T-helper 17 cell (primary cell): ENCODE measurements at places on chromosomes 1 and 21. TPM values are rescaled to one million over a fixed set of nuclear protein-coding genes. Genes with fewer than 3 reads are reported as not detected.

DNA sequence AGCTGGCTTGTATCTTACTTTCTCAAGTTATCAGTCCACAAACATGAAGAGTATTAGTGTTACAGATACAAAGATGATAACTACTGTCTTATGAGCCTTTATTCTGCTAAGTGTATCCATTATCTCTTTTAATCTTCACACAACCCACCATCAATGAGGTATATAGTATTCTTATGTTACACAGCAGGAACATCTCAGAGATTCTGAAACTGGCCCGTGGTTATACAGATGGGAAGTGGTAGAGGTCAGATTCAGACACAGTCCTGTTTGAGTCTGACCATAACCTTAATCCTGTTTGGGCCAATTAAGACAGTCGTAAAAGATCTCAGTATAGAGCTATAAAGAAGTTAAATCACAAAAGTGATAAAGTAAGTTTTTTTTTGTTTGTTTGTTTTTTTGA lies 5.1 kb upstream of the TMEM269 start:
- no peak for DNase-seq

GRCh38 chr1:109241841-109242345 lies 7.4 kb upstream of the CELSR2 start:
- no peak for DNase-seq

DNA sequence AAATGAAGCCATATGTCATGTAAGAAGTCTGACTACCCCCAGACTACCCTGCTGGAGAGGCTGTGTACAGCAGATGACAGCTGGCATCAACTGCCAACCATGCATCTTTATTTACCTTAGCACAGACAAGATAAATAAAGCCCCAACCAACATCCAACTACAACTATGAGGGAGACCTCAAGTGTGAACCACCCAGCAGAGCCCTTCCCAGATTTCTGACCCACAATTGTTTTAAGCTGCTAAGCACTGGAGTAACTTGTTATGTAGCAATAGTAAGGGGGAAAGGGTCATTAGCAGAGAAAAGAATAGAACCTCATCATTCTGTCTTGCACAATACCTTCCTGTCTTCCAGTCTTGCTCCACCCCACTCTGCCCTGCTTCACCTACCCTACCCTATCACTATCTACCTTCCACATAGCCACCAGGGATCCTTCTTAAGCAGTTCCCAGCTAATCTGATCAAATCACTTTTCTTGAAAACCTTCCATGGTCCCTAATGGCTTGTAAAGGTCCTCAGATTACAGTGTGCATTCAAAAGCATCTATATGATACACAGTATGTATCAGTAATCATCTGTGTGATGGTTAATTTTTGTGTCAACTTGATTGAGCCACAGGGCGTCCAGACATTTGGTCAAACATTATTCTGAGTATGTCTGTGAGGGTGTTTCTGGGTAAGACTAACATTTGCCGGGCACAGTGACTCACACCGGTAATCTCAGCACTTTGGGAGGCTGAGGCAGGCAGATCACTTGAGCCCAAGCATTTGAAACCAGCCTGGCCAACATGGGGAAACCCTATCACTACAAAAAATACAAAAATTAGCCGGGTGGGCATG lies 19.6 kb upstream of the RBM15 start:
- no peak for DNase-seq

DNA sequence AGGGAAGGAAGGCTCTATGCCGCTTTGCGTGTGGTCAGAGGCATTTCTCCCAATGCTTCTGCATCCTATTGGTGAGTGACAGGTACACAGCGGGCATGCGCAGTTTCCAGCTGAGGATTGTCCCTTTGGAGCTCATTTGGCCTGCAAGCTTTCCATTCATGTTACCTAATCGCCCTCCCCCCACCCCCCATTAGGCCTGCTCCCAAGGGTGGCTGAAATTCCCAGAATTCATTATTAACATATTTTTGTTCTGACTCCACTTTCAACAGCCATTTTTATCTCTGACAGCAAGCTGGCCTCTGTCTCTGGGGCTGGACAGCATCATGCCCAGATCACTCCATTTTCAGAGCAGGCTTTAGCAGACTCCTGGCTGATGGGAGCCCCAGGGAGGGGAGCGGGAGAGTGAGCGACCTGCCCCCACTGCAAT lies 25.6 kb downstream of the MIS18A start:
- DNase-seq: no peak

DNA sequence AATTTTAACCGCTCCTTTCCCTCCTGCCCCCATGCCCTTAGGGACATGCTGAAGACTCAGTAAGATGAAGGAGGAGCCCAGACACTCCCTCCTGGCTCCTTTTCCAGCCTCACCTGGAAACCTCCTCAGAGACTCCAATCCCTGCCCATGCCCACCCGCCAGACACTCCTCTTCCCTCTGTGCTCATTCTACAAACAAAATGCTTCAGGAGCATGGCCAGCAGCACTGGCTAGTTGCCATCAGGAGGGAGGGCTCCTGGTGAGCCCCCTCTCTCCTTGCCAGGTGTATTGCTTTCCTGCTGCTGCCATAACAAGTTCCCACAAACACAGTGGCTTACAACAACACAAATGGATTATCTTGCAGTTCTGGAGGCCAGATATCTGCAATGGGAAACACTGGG lies 126.1 kb downstream of the PSMG1 start:
- DNase-seq: no peak

- DNase-seq: no peak
Observed at GRCh38 chr21:39397646-39398385, 47.8 kb downstream of the LCA5L start.

DNA sequence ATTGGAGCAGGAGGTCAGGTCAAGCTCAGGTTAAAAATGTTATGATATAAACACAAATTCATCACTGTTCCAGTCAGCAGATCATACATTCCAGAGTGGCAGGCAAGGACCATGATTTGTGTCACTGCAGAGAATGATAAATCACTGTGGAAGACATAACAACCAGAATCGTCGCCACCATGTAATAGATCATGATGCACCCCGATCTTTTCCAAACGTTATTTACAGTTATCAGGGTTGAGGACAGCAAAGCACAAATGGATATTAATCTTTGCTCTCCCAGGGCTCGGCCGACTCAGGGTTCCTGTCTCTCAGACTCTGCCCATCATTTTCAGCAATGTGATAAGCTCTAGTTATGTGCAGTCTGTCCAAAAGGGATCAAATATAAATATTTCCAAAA lies 122.7 kb downstream of the ZBTB18 start:
- no peak for DNase-seq

DNA sequence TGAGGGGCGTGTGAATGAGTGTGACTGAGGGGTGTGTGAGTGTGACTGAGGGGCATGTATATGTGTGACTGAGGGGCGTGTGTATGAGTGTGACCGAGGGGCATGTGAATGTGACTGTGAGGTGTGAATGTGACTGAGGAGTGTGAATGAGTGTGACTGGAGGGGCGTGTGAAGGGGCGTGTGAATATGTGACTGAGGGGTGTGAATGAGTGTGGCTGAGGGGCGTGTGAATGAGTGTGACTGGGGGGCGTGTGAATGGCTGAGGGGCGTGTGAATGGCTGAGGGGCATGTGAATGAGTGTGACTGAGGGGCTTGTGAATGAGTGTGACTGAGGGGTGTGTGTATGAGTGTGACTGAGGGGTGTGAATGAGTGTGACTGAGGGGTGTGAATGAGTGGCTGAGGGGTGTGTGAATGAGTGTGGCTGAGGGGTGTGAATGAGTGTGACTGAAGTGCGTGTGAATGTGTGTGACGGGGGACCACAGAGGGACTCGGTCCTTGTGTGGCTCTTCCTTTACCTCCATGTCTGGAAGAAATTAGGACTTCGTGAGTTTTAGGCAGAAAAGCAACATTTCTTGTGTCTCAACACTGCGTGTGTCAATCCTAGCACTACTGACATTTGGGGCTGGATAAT lies 105.8 kb downstream of the GLIS1 start:
- DNase-seq: no peak

- DNase-seq: no peak
Observed at GRCh38 chr1:187070076-187070475, 241.3 kb downstream of the PLA2G4A start.

- no peak for DNase-seq
Observed at GRCh38 chr1:39337067-39337466, 132.6 kb downstream of the MACF1 start.

GRCh38 chr1:58979086-58979485 lies 195.2 kb upstream of the JUN start:
- no peak for DNase-seq

Gene GTF2B
- total RNA-seq: 69.4 TPM

Gene TFAP2E
- 3.2 TPM for total RNA-seq
